ENCODE measurements at places on chromosomes 3 and 15.

- DNase-seq, result no peak
Measured at GRCh38 chr3:39138804-39139415, 14.5 kb downstream of the CSRNP1 start.

DNA sequence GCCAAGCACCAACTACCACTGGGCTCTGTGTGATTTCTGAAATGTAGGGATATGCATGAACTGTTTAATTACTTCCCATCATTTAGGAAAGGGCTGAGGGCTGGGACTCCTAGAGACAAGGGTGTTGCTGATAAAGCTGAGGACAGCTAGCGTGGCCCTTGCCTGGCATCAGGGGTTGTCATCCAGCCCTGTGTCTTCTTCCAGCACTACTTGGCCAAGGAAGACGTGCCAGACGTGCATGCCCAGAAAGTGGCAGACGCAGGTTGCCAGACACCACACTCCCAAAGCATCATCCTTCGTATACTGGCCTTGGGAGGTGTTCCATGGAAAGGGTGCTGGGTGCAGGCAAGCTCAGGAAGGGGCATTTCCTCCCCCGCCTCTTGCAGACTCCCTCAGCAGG is 64.8 kb downstream of the LRIG1 start:
- no peak for DNase-seq

DNA sequence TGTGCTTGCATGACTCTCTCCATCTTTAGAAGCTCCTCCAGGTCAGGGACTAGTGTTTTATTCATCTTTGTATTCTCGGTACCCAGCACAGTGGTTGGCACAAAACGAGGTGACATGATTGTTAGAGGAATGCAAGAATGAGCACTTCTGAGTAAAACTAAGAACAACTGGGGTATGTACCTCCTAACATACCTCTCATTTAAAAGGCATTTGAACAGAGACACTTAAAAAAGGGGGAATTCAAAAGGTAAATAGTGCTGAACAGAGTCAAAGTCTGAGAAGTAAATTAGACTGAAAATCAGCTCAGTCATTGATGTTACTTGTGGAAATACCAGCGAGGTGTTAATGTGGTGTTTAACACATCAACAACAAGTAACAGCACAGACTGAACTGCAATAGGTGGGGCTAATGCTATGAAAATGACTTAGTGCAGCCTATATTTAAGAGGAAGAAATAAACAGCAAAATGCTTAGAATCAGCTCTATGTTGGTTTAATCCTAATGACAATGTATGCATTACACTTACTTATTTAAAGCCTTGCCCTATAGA is 102.4 kb downstream of the TMCO5A start:
- DNase-seq, result no peak

DNA sequence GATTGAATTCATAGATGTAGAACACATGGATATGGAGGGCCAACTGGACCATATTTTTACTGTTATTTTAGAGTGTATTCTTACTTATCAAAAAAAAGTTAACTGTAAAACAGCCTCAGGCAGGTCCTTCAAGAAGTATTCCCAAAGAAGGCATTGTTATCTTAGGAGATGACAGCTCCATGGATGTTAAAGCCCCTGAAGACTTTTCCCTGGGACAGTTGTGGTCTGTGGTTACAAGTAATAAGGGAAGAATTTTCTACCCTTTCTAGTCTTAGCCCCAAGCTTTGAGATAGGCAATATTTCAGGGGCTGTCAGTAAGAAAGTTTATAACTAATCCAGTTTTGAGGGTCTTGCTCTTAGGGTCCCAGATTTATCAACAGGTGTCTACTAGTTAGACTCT is 62.5 kb downstream of the LRRC49 start:
- peak; percentile 87 for DNase-seq

- DNase-seq, result no peak
Measured at GRCh38 chr15:51129535-51130188, 35.0 kb upstream of the TNFAIP8L3 start.
